ENCODE measurements at places on chromosomes 2 and 18. TPM values are rescaled to one million over a fixed set of nuclear protein-coding genes. Genes with fewer than 3 reads are reported as not detected.
A peak's percentile ranks its signal among the peaks of the same experiment; 100 is the strongest.

The KCNF1 gene
- not detected for total RNA-seq

GRCh38 chr2:129720360-129720759 lies 259.1 kb upstream of the RAB6C start:
- H3K27ac ChIP-seq, result no peak overlapping the region
- no peak overlapping the region for H3K4me3 ChIP-seq
- H3K4me1 ChIP-seq, result no peaks in the 10 kb centered on the region
- no peak for DNase-seq
- H3K36me3 ChIP-seq, result no peaks in the 10 kb centered on the region

The CNNM4 gene
- total RNA-seq, result 9.1 TPM

DNA sequence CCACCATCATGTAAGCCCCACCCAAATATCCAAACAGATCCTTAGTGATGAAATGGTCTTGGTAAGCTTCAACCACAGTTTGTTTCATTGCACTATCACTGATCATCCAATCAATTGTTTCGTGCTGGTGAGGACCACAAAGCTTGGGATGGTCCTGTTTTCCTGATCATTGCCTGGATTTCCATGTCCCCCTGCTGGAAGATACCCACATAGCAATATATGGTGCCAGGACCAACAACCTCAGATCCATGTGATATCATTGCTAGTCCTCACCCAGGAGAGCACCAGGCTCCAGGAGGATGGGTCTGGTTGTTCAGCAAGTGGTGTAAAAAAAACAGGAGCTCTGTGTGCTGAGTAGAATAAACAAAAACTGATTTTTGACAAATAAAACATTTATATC lies 206.5 kb upstream of the SH3BP4 start:
- H3K4me1 ChIP-seq, result no peaks in the 10 kb centered on the region
- no peak overlapping the region for H3K27ac ChIP-seq

The IL37 gene
- not detected for total RNA-seq

GRCh38 chr2:26587994-26588393 lies 53.2 kb downstream of the CIB4 start:
- no peak for DNase-seq
- no peak overlapping the region for H3K27ac ChIP-seq
- peaks cover 19% of the 10 kb centered on the region for H3K4me1 ChIP-seq
- no peak overlapping the region for H3K4me3 ChIP-seq

GRCh38 chr18:6561862-6562291 lies 147.2 kb upstream of the L3MBTL4 start:
- H3K27ac ChIP-seq, result no peak overlapping the region
- DNase-seq, result no peak
- H3K27me3 ChIP-seq, result no peaks in the 10 kb centered on the region
- H3K4me1 ChIP-seq, result peaks cover 5% of the 10 kb centered on the region

- H3K36me3 ChIP-seq, result no peaks in the 10 kb centered on the region
- no peaks in the 10 kb centered on the region for H3K4me1 ChIP-seq
- DNase-seq, result no peak
- no peak overlapping the region for H3K27ac ChIP-seq
- H3K27me3 ChIP-seq, result peaks cover 23% of the 10 kb centered on the region
Measured at GRCh38 chr2:88221365-88221942, 51.3 kb downstream of the THNSL2 start.

The FBLN7 gene
- total RNA-seq, result 22.3 TPM

The TEX44 gene
- total RNA-seq, result not detected

The SPAST gene
- 24.8 TPM for total RNA-seq

DNA sequence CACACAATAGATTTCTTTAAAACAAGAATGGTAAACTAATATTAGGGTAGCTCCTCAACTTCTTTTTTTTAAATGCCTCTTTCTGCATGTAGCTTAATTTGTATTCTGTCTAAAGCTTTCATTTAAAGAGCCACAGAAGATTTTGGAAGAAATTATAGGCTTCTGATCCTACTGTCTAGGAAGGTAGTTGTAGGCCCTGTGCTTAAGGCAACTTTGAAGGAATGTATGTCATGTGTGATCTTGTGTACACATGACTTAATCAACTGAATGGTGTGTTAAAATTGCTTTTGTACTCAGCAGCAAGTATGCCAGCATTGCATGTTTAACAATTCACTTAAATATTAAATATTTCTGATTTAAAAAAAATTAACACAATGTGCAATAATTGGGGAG lies 51.5 kb upstream of the LYPD6 start:
- no peak for DNase-seq
- H3K27ac ChIP-seq, result no peak overlapping the region
- H3K4me1 ChIP-seq, result no peaks in the 10 kb centered on the region
- no peak overlapping the region for H3K4me3 ChIP-seq

DNA sequence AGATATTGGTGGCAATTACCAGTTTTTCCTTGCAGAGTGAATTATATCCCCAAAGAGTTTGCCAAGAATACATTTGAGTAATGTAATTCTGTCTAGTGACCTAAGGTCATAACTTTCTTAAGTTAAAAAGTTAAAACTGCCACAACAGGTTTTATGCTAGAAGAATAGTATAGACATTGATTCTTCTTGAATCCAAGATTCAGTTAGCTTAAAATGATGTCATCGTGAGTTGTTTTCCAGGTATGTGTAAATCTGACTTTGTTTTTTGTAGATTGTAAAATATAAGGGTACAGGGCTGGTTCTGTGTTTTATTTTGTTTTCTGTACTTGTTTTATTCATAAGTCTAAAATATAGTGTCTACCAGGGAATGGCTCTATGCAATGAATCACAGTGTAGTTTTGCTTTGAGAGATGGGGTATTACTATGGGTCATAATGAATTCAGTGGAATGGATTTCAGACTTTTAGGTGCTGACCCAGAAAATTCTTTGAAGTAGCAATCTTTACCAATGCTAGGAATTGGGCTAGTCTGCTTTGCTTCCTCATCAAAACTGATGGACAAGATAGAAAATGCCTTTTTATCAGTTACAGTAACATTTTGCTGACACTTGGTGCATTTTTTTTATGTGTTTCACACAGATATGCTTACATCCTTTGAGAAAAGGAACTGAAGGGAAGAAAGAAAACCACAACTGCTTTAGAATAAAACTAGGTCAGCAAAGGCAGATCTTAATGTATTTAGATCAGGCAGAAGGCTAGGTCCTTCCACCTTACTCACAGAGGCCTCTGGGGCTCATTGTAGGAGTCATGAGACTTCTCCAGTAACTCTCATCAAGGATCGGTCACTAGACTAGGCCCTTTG lies 20.8 kb upstream of the MGAT5 start:
- peaks cover 7% of the 10 kb centered on the region for H3K36me3 ChIP-seq
- peak overlapping the region; percentile 76 for H3K27ac ChIP-seq
- H3K4me3 ChIP-seq, result peak overlapping the region; percentile 65
- DNase-seq, result peak; percentile 31
- no peaks in the 10 kb centered on the region for H3K27me3 ChIP-seq

GRCh38 chr2:198359308-198359707 lies 554.9 kb downstream of the PLCL1 start:
- peaks cover 5% of the 10 kb centered on the region for H3K27me3 ChIP-seq
- no peak overlapping the region for H3K4me3 ChIP-seq
- no peaks in the 10 kb centered on the region for H3K36me3 ChIP-seq
- no peak overlapping the region for H3K27ac ChIP-seq
- no peak for DNase-seq

The GPR39 gene
- total RNA-seq, result not detected

GRCh38 chr18:48036226-48036625 lies 105.8 kb upstream of the SMAD2 start:
- no peaks in the 10 kb centered on the region for H3K4me1 ChIP-seq
- no peaks in the 10 kb centered on the region for H3K27me3 ChIP-seq
- no peak overlapping the region for H3K4me3 ChIP-seq
- no peak overlapping the region for H3K27ac ChIP-seq
- DNase-seq, result no peak
